ENCODE measurements at places on chromosomes 3 and 15. TPM values are rescaled to one million over a fixed set of nuclear protein-coding genes. Genes with fewer than 3 reads are reported as not detected.

ALPK3 gene
- total RNA-seq = 0.10 TPM

PRSS50 gene
- not detected for total RNA-seq

ST8SIA2 gene
- total RNA-seq = 0.70 TPM

CPN2 gene
- total RNA-seq = not detected

CCDC54 gene
- total RNA-seq = not detected

RAP2B gene
- total RNA-seq = 7.7 TPM

IGF1R gene
- 38.2 TPM for total RNA-seq

GALNT15 gene
- 0.05 TPM for total RNA-seq

GOLGA8T gene
- 1.7 TPM for total RNA-seq

SERPINI2 gene
- total RNA-seq = not detected

Measured in A549 treated with Hydrocortisone at 1 μM for 4 hours (cell line).